ENCODE measurements at places on chromosomes 3 and 15.

DNA sequence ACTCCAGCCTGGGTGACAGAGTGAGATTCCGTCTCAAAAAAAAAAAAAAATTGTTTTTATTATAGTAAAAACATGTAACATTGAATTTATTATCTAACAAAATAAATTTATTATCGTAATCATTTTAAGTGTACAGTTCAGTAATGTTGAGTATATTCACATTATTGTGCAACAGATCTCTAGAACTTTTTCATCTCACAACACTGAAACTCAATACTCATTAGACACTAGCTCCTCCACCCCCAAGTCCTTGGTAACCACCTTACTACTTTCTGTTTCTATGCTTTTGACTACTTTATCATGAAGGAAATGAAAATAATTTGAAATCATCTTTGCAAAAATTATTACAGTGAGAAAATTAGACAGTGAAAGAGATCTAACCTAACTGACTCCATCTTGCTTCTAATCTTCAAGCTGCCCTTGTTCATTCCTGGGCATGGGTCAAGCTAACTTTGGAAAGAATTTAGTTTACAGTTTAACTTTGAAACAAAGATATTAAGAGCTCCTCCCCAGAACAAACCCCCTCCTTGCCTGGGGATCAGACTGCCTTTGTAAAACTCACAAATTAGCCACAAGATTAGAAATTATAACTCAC is 15.0 kb upstream of the FYCO1 start:
- DNase-seq: no peak

GRCh38 chr15:63381301-63382204 is at the start of gene CA12:
Gene CA12 (minus strand): TSS chr15:63381846. CDS start chr15:63381720, 126 bp downstream.
- DNase-seq: peak; percentile 36

GRCh38 chr15:57548835-57549234 is 42.9 kb upstream of the MYZAP start:
- DNase-seq: no peak

- DNase-seq: no peak
Measured at GRCh38 chr3:184784731-184785500, 27.1 kb upstream of the VPS8 start.

DNA sequence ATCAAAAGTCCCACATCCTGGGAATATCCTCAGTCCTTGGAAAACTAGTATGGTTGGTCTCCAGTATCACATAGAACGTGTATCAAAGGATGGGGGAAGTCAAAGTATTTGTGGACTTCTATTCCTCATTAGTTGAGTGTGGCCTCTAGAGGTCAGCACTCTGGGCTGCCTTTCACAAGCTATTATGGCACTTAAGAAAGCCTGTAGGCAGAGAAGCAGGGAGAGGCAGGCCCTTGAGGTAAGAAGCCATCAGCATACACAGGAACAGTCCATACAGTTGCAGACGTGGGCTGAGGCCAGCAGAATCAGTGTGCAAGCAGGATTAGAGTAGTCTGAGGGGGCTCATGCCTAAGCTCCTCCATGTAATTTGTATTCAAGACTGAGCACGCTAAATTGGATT is 341.7 kb downstream of the CLSTN2 start:
- DNase-seq: no peak

GRCh38 chr3:188339410-188340295 is 185.7 kb downstream of the LPP start:
- DNase-seq: peak; percentile 59

- peak; percentile 33 for DNase-seq
Measured at GRCh38 chr3:8324747-8325146, 176.9 kb upstream of the LMCD1 start.

DNA sequence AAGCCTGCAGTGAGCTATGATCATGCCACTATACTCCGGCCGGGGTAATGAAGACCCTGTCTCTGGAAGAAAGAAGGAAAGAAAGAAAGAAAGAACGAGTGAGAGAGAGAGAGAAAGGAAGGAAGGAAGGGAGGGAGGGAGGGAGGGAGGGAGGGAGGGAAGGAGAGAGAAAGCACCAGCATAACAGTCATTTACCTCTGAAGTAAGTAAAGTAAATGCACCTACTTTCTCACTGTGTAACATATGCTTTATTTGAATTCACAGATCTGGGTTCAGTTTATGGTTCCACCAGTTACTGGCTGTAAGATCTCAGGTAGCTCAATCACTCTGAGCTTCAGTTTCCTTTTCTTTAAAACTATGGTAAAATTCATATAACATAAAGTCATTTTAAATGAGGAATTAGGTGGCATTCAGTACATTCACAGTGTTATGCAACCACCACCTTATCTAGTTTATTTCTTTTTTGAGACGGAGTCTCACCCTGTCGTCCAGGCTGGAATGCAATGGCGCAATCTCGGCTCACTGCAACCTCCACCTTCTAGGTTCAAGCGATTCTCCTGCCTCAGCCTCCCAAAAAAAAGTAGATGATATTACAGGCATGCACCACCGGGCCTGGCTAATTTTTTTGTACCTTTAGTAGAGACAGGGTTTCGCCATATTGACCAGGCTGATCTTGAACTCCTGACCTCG is 16.1 kb upstream of the RAD54L2 start:
- no peak for DNase-seq

- no peak for DNase-seq
Measured at GRCh38 chr3:179971280-179971679, 65.5 kb downstream of the PEX5L start.

GRCh38 chr3:108966773-108967172 is 13.1 kb upstream of the GUCA1C start:
- no peak for DNase-seq

- no peak for DNase-seq
Measured at GRCh38 chr3:56890448-56891091, 88.8 kb upstream of the ARHGEF3 start.

DNA sequence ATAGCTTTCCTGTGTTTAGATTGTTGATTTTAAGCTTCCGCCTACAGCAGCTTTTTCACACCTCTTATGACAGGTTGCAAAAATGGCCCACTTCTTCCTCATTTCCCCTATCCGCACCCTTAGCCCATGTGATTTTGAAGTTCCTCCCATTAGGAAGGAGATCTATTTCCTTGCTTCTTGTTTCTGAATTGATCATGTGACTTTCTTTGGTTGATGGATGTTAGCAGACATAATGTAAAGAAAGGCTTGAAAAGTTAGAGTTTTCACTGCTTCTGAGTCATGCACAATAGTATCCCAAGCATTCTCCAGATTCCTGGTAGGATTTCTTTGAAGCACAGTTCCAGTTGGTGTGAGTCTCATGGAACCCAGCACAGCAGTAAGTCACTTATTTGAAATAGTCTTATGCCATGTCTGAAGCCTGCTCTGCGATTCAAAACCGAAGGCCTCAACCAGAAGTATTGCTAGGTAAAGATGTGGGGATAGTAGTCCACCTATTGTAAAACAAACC is 76.6 kb downstream of the EDEM1 start:
- no peak for DNase-seq

GRCh38 chr3:79236496-79236895 is 531.3 kb downstream of the ROBO1 start:
- no peak for DNase-seq

DNA sequence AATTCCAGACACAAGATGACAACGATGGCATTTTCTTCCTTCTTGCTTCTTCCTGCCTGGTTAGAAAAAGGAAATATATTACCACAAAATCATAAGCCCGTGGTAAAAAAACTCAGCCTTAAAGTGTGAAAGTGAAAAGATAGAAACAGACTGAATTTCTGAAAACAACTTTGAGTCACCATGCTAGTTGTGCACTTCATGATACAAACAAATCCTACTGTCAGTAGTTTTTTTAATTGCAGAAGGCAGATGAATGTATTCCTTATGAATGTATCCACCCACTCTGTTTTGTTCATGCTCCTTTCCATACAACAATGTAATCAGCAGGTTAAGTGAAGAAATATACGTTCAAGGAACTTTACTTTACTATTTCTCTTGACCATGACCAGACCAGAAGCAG is 1144.7 kb downstream of the OTOL1 start:
- no peak for DNase-seq

- no peak for DNase-seq
Measured at GRCh38 chr15:68379759-68380290, 52.1 kb downstream of the ITGA11 start.

- no peak for DNase-seq
Measured at GRCh38 chr15:39504808-39505207, 76.1 kb upstream of the THBS1 start.

DNA sequence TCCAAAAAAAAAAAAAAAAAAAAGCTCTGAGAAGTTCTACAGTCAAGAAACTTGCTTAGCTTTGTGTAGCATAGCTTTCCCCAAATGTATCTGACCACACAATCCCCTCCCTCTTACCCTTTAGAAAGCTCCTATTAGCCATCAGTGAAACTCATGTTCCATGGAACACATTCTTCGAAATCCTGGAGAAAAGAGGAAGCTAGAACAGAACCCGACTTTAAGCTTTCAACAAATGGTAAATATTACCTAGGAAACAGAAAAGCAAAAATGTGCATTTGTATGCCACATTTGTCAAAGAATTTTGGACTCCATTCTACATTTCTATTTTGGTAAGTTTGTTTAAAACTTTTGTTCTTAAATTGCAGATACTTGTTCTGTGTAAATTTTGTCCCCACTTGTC is 17.4 kb upstream of the CRTC3 start:
- DNase-seq: no peak

GRCh38 chr15:75107908-75108838 is 84.8 kb downstream of the PPCDC start:
- DNase-seq: peak; percentile 83

GRCh38 chr3:151356794-151357462 is 27.6 kb upstream of the P2RY13 start:
- no peak for DNase-seq

DNA sequence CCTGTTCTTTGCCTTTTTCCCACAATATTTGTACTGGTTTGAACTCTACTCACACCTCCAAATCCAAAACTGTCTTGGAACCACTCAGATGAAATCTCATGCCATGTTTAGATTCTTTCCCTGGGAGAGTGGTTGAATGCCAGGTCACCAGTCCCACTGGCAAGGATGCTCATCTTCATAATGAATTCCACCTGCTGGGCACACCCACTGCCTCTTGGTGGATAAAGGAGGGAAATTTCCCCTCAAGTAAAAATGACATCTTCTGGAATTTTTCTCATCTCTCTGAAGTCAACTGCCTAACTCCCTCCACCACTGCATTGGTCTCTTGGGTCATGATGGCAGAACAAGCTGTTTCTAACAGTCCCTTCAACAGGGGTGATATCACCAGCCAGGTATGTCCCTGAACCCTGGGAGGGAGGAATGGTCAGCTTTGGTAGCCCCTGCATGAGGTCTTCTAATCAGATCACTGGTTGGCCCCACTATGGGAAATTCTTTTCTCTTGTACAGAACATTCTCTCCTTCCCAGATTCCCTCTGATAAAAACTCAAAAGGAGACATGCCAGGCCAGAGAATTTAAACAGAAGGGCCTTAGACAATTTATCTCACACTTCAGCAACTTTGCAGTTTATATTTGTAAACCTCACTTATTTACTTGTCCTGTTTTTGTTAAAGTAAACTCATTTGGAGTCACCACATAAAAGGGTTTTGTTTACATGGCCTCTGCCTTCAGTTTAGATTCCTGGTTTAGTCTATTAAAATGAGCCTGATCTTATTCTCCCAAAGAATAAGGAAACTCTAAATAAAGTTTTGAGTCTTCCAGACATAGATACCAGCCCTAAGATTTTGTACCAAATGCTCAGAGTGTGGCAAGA is 143.4 kb downstream of the WNT5A start:
- no peak for DNase-seq

- no peak for DNase-seq
Measured at GRCh38 chr15:33028495-33028894, 166.0 kb downstream of the FMN1 start.

DNA sequence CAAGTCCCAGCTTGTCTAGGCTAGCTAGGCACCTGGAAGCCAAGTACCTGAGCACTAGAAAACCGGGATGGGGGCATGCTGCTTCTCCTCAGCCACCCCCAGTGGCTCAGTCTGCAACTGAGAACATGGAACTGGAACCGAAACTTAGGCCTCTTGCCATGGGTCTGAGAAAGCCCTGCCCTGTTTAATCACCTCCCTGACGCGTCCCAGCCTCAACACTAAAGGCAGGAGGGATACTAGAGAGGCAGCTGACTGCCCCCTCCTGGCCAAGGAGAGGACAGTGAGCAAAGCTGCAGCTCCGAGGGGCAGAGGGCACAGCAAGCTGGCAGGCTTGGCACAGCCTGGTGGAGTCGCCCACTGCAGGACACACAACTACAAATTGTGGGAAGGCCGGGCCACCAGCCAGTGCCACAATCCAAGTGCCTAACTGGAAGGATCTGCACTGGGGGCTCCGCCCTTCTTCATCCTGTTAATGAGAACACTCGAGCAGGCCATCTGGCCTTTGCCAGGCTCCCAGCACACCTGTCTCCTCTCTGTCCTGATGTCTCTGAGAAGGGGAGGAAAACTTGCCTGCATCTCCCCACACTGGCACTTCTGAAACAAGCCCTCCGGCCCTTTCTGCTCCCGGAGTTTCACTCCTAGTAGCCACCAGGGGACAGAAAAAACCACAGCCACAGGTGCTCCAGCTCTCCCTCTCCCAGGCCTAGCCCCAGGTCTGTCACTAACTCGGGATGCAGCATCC is 53.7 kb downstream of the BDH1 start:
- peak; percentile 65 for DNase-seq

GRCh38 chr3:127052121-127052561 is 69.2 kb downstream of the PLXNA1 start:
- no peak for DNase-seq

- no peak for DNase-seq
Measured at GRCh38 chr3:59872128-59872527, 822.3 kb upstream of the CFAP20DC start.

DNA sequence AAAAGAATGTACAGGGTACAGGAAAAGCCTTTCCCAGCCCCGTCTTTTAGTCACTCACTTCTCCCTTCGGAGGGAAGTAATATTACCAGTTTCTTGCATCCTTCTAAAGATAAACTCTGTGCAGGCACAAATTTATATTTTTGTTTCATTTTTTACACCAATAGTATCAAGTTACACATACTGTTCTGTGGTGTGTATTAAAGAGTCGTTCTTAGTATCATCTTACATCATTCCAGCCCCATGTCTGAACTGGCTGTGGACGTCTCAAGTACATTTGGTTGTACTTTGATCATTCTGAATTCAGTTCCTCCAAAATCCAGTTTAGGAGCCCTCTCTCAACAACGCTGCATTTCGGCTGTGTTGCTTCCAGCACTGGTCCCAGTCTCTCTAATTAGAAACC is 68.7 kb downstream of the LMLN start:
- DNase-seq: no peak

DNA sequence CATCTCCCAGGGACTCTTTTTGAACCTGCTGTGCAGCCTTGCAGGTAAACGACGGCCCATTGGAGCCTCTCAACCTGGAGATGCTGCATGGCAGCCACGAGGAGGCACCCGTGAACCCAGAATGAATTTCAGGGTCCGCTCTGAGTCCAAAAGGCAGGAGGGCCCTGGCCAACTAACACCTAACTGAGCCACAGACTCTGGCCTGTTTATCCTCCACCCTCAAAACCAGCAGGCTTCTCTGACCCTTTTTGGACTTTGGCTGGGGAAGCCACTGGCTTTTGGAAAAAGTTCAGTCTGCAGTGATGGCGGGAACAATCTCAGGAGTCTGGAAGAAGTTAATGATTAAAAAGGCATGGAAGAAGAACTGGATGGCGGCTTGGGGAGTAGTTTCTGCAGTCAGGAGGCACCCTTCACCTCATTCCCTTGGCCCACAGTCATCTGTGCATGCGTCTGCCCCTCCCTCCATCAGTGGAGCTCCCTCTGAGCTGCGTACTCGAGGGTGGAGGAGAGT is 4.1 kb downstream of the PXYLP1 start:
- DNase-seq: no peak

Data from stimulated activated naive CD8-positive, alpha-beta T cell treated with anti-CD3 and anti-CD28 coated beads, Interleukin-15, Interleukin-2, amounts not matched to agents 100 U/mL and 50 U/mL, for 24 hours (primary cell).